ENCODE measurements at places on chromosomes 2 and 18. TPM values are rescaled to one million over a fixed set of nuclear protein-coding genes. Genes with fewer than 3 reads are reported as not detected.

The C2orf78 gene
- not detected for total RNA-seq

The RAB17 gene
- 0.38 TPM for total RNA-seq

The PARD6G gene
- 3.4 TPM for total RNA-seq

The SERPINB5 gene
- total RNA-seq, result 0.07 TPM

Data from A549 treated with RU486 at 1 μM for 4 hours (cell line).